Aorta (tissue), 5 donors: ENCODE measurements at places on chromosomes 13 and 19. TPM values are rescaled to one million over a fixed set of nuclear protein-coding genes. Genes with fewer than 3 reads are reported as not detected.

GRCh38 chr19:15426485-15427349 is 7.9 kb upstream of the AKAP8L start:
- peaks cover 7% of the 10 kb centered on the region for H3K36me3 ChIP-seq
- no peak for DNase-seq
- H3K4me1 ChIP-seq: no peaks in the 10 kb centered on the region
- no peak overlapping the region for H3K4me3 ChIP-seq

The ARHGEF18 gene
- 10.6 TPM for polyA plus RNA-seq

- no peaks in the 10 kb centered on the region for H3K27me3 ChIP-seq
- peak within 1 kb of the TSS; percentile 61 for H3K4me3 ChIP-seq
- peak within 1 kb of the TSS; percentile 96 for H3K27ac ChIP-seq
- DNase-seq: peak; percentile 97
- H3K36me3 ChIP-seq: no peaks in the 10 kb centered on the region
These were observed at the start of gene DHRS12 for GRCh38 chr13:51803422-51804294. DHRS12 (minus strand) TSS chr13:51804163; CDS start chr13:51799659, 4,504 bp downstream.

GRCh38 chr13:89749888-89750287 is 1597.6 kb upstream of the MIR17HG start:
- no peaks in the 10 kb centered on the region for H3K27me3 ChIP-seq
- no peaks in the 10 kb centered on the region for H3K36me3 ChIP-seq
- no peaks in the 10 kb centered on the region for H3K4me1 ChIP-seq
- no peak overlapping the region for H3K27ac ChIP-seq

DNA sequence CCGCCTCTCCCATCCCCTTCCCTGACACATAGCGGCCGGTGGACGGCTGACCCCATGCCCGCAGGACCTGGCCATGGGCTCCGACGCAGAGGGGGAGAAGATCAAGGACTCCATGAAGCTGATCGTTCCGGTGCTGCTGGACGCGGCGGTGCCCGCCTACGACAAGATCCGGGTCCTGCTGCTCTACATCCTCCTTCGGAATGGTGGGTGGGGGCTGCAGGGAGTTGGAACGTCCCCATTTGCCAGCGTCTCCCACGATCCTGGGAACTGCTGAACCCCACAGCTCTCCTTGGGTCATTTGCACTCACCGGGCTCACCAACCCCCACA is 7.6 kb downstream of the STXBP2 start:
- H3K36me3 ChIP-seq: no peaks in the 10 kb centered on the region
- no peaks in the 10 kb centered on the region for H3K27me3 ChIP-seq
- no peak overlapping the region for H3K4me3 ChIP-seq
- no peak overlapping the region for H3K27ac ChIP-seq
- DNase-seq: no peak
- H3K4me1 ChIP-seq: no peaks in the 10 kb centered on the region

The GPR18 gene
- polyA plus RNA-seq: 1.5 TPM

- no peaks in the 10 kb centered on the region for H3K4me1 ChIP-seq
- H3K36me3 ChIP-seq: no peaks in the 10 kb centered on the region
- no peaks in the 10 kb centered on the region for H3K27me3 ChIP-seq
- no peak overlapping the region for H3K4me3 ChIP-seq
- no peak for DNase-seq
- no peak overlapping the region for H3K27ac ChIP-seq
These were observed 1763.3 kb upstream of the MIR17HG start for GRCh38 chr13:89584058-89584620.

- H3K27me3 ChIP-seq: peaks cover 2% of the 10 kb centered on the region
- no peaks in the 10 kb centered on the region for H3K36me3 ChIP-seq
- no peak overlapping the region for H3K27ac ChIP-seq
These were observed 715.7 kb downstream of the DIAPH3 start for GRCh38 chr13:59447846-59448620.

GRCh38 chr13:99395436-99395835 is 88.2 kb upstream of the GPR183 start:
- H3K4me3 ChIP-seq: no peak overlapping the region
- no peaks in the 10 kb centered on the region for H3K27me3 ChIP-seq
- no peak overlapping the region for H3K27ac ChIP-seq
- H3K36me3 ChIP-seq: no peaks in the 10 kb centered on the region
- no peak for DNase-seq

- DNase-seq: no peak
- no peak overlapping the region for H3K27ac ChIP-seq
- H3K4me3 ChIP-seq: no peak overlapping the region
These were observed 11.7 kb downstream of the RANBP3 start for GRCh38 chr19:5966215-5966614.

DNA sequence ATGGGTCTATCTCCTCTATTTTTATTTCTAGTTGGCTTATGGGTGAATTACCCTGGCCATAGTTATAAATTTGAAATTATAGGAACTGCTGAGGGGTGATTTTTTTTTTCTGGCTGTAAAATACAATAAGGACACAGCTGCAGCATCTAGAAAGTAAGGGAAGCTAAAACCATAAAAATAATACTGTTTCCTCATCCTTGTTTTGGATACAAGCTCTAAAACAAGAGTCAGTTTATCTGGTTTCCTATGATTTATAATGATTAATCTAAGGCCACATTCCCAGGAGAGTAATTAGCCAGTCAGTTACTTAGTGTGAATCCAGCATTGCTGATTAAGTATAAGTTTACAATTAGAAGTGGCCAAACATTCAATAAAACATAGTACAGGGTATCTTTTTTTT is 219.1 kb upstream of the NBEA start:
- DNase-seq: no peak
- no peak overlapping the region for H3K27ac ChIP-seq
- no peaks in the 10 kb centered on the region for H3K4me1 ChIP-seq

The STAP2 gene
- 0.13 TPM for polyA plus RNA-seq

- no peaks in the 10 kb centered on the region for H3K4me1 ChIP-seq
- no peaks in the 10 kb centered on the region for H3K36me3 ChIP-seq
- no peak for DNase-seq
- no peaks in the 10 kb centered on the region for H3K27me3 ChIP-seq
- H3K27ac ChIP-seq: no peak overlapping the region
- H3K4me3 ChIP-seq: no peak overlapping the region
These were observed 148.5 kb upstream of the FREM2 start for GRCh38 chr13:38538422-38538821.

DNA sequence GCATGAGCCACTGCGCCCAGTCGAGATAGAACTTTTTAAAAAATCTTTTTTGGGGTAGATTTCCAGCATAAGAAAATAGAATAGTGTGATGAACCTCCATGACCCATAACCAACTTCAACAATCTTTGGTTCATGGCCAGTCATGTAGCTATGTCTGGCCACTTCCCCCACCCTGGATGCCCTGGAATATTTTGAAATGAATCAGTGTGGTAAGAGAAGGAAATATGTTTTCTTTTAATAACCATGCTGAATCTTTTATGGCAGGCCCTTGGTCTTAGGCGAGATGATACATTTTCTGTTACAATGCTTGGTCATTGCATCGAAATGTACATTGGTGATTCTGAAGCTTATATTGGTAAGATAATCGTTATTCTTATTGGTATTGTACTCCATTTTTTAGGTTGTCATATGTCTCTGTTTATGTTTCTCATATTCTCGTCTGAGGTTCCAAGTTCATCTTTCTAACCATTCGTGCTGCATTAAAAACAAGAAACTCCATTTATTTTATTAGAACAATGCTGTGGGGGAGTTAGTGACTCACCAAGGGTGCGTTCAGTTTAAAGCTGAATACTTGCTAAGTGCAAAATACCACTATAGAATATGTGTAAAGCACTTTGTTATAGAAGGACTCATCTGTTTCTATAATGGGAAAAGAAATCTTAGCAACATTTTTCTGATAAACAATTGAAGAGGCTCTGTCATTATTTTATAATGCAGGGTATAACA is 16.4 kb upstream of the UPF3A start:
- H3K27ac ChIP-seq: no peak overlapping the region
- no peaks in the 10 kb centered on the region for H3K27me3 ChIP-seq
- peaks cover 17% of the 10 kb centered on the region for H3K36me3 ChIP-seq
- H3K4me3 ChIP-seq: no peak overlapping the region
- no peaks in the 10 kb centered on the region for H3K4me1 ChIP-seq

The CCDC124 gene
- polyA plus RNA-seq: 162 TPM

DNA sequence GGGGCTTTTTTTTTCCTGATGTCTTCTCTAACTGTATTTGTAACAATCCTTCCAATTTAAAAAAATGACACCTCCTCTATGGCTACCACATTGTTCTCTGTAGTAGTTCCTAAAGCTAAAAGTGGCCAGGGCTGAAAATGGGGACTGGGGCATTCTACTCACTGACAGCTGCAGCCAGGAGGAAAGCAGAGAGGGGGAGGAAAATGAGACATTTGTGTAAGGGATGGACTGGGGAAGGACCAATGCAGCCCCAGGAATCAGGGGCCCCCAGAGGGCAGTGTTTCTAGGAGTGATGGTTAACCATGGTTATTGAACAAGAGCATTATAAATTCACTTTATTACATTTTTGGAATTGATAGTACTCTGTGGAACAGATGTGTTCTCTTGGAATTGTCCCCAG is 34.3 kb upstream of the C1QTNF9 start:
- no peaks in the 10 kb centered on the region for H3K27me3 ChIP-seq
- H3K36me3 ChIP-seq: no peaks in the 10 kb centered on the region
- no peak for DNase-seq

DNA sequence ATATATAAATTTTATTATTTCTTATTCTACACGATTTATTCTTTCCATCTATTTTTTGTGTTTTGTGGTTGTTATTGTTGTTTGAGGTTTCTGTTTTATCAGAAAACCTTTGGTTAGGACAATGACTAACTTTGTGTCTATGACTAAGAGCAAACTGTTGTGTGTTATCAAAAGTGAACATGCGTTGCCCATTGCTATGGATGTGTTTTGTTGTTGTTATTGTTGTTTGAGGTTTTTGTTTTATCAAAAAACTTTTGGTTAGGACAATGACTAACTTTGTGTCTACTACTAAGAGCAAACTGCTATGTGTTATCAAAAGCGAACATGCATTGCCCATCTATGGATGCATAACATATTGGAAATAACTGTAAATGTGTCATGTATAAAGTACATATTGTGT is 692.3 kb downstream of the SLITRK1 start:
- H3K27ac ChIP-seq: no peak overlapping the region
- no peak overlapping the region for H3K4me3 ChIP-seq
- H3K36me3 ChIP-seq: no peaks in the 10 kb centered on the region
- H3K27me3 ChIP-seq: no peaks in the 10 kb centered on the region

DNA sequence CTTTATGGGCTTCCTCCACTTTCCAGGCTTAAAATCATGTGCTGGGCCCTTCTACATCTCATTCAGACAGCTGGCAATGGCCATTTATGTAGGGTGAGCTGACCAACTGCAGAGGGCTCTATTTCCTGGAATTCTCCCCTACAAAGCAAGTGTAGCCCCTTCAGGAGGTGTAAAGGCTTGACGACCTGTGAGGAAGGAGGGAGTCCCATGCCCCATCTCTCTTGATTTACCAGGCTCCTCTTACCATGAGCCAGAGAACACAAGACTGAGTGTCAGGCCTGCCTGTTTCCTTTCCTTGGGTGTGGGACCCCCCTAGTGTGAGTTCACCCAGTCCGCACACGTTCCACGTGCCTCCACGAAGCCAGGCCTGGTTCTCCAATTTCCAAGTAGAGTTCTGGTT is 16.6 kb downstream of the ZNF536 start:
- no peak overlapping the region for H3K4me3 ChIP-seq
- H3K36me3 ChIP-seq: no peaks in the 10 kb centered on the region
- DNase-seq: no peak

- no peaks in the 10 kb centered on the region for H3K27me3 ChIP-seq
- H3K36me3 ChIP-seq: no peaks in the 10 kb centered on the region
- peak; percentile 63 for DNase-seq
- no peak overlapping the region for H3K4me3 ChIP-seq
- H3K4me1 ChIP-seq: no peaks in the 10 kb centered on the region
These were observed 429.8 kb downstream of the FOXO1 start for GRCh38 chr13:40236566-40237168.

DNA sequence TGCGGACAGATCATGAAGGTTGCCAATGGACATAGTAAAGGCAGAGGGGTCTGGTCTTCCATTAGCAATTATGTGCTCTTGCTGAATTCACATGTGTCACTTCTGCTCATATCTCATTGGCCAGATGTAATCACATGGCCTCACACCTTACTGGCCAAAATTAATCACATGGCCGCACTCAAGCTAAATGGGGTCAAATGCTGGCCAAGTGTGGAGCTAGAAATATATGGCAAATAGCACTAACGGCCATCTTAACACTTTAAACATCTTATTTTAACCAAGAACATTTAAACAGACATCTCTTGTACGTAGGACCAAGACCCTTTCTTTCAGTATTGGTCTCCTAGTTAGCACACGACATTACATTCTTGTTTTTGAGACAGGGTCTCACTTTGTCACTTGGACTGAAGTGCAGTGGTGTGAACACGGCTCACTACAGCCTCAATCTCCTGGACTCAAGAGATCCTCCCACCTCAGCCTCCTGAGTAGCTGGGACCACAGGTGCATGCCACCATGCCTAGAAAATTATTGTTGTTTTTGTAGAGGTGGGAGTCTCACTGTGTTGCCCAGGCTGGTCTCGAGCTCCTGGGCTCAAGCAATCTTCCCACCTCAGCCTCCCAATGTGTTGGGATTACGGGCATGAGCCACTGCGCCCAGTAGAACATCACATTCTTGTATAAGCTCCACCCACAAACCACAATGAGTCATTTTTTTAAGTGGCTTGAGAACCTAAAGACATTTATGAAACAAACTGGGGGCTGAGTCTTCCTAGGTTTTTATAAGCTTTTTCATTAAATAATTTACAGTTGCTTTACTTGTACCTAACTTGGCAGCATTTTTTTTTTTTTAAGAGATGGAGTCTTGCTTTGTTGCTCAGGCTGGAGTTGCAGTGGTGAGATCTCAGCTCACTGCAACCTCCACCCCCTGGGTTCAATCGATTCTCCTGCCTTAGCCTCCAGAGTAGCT is 2.9 kb upstream of the PTOV1 start:
- DNase-seq: no peak
- no peak overlapping the region for H3K4me3 ChIP-seq
- no peaks in the 10 kb centered on the region for H3K27me3 ChIP-seq
- H3K36me3 ChIP-seq: no peaks in the 10 kb centered on the region
- no peak overlapping the region for H3K27ac ChIP-seq

DNA sequence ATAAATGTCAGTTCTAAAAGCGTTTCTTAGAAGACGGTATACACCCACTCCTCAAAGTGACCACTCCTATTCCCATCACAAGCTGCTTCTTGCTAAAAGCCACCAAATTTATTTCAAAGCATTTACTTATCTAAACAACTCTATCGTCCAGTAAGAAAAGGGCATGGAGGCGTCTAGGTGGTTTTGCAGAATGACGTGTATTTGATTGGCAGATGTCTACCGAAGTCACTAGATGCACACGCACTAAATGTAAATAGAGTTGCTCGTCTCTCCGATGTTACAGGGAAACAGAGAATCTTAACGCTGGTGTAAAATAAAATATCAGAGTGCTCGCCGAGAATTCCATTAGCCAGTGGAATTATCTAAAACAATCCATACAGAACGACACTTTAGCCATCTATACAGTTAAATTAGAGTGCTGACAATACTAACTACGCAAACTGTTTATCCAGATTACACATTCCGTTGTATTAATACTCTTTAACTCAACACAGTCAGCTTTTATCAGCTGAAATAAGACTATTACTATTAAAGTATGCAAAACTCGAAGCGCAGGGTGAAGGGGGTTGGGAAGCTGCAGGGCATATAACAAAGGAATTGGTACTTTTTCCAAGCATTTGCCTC is 1.9 kb downstream of the KLF12 start:
- H3K27me3 ChIP-seq: no peaks in the 10 kb centered on the region
- peaks cover 3% of the 10 kb centered on the region for H3K4me1 ChIP-seq
- no peaks in the 10 kb centered on the region for H3K36me3 ChIP-seq
- H3K27ac ChIP-seq: peak overlapping the region; percentile 77
- no peak for DNase-seq

- no peak overlapping the region for H3K27ac ChIP-seq
- H3K36me3 ChIP-seq: no peaks in the 10 kb centered on the region
These were observed 440.9 kb downstream of the RFC3 start for GRCh38 chr13:34258646-34259386.

GRCh38 chr13:51764184-51765141 is 39.5 kb downstream of the DHRS12 start:
- no peak overlapping the region for H3K27ac ChIP-seq
- H3K4me3 ChIP-seq: no peak overlapping the region
- DNase-seq: peak; percentile 78

The TEAD2 gene
- polyA plus RNA-seq: 43.3 TPM
